ENCODE measurements at places on chromosomes 4 and X.

DNA sequence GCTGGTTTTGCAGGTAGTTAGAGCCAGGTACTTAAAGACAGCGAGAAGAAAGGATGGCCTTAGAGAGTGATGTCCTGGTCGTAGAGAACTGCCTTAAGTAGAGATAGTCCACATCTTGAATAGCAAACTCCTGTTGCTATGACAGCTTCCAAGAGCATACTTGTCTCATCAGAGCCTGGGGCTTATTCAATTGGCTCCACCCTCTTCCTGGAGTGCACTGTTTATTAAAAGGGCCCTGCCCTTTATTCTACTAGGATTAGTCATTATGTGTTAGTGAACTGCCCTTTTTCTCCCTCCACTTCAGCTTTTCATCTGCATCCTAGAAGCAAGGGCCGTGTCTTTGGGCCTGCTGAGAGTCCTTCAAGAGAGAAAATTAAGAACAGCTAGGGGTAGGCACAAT lies 94.5 kb upstream of the EOLA2 start:
- DNase-seq: no peak

GRCh38 chr4:123060039-123060770 lies 137.8 kb upstream of the NUDT6 start:
- no peak for DNase-seq

- no peak for DNase-seq
These were observed 103.5 kb upstream of the VEGFC start for GRCh38 chr4:176896211-176896610.

DNA sequence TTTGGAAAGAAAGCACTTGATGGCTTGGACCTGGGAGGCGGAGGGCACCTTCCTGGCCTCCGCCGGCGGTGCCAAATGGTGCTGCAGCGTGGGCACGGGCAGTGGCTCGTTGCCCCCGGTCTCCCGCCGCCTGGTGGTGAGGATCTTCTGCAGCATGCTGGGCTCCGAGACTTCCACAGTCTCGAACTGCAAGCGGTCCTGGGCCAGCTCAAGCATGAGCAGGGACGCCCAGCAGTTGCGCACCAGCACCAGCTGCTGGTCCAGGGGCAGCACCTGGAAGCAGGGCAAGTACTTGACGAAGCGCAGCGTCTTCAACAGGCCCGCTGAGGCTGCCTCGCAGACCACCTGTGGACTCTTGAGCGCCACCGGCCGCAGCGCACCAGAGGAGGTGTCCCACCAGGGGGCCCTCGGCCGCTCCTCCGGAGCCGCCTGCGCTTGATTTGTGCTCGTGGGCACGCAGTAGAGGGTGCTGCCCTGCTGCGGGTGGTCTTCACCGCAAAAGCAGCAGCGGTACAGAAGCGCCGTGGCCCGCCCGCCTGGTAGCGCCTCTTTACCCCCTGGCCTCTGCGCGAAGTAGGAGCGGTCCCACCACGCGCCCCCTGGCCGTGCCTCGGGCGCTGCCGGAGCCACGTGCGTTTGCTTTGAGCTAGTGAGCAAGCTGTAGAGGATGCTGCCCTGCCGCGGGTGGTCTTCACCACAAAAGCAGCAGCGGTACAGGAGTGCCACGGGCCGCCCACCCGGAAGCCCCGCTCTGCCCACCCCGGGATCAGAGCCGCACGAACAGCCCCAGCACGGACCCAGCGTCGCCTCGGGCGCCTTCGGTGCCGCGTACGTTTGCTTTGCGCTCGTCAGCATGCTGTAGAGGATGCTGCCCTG lies 689 bp downstream of the NR0B1 start:
- DNase-seq: no peak

DNA sequence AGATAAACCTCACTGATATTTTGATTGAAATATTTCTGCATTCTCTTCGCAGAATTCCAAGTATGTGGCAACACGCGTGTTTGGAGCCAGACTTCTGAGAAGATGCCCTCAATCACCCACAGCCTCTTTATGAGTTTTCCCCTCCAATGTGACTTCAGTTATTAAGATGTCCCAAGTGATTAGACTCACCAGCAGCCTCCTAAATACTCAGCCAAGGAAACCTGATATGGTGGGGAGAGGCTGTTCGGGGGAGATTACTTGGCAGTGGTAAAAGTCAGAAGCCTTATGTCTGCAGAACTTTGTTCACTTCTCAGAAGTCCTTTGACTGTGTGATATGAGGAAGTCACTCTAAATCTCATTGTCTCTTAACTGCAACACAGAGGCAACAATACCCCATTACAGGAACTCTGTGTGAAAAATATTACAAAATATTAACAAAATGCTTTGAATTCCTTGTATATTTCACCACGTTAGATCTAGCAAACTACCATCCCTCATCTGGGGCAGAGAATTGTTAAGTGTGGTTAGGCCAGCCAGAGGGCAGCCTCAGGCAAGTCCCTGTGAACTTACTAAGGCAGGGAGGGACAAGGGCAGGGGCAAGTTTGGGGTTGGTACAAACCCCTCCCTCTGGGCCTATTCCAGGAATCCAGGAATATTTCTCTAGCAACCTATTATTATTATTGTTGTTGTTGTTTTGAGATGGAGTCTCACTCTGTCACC lies 151.4 kb upstream of the USP9X start:
- DNase-seq: no peak

Data from stimulated activated CD4-positive, alpha-beta T cell treated with anti-CD3 and anti-CD28 coated beads, Interleukin-1b, Interleukin-23, amount 100 ng/mL, for 4 hours (primary cell).